ENCODE measurements at places on chromosomes 12 and 14. TPM values are rescaled to one million over a fixed set of nuclear protein-coding genes. Genes with fewer than 3 reads are reported as not detected.

The REC8 gene
- total RNA-seq = 84.2 TPM

The VDR gene
- 0.77 TPM for total RNA-seq

The ART4 gene
- 0.81 TPM for total RNA-seq

DNA sequence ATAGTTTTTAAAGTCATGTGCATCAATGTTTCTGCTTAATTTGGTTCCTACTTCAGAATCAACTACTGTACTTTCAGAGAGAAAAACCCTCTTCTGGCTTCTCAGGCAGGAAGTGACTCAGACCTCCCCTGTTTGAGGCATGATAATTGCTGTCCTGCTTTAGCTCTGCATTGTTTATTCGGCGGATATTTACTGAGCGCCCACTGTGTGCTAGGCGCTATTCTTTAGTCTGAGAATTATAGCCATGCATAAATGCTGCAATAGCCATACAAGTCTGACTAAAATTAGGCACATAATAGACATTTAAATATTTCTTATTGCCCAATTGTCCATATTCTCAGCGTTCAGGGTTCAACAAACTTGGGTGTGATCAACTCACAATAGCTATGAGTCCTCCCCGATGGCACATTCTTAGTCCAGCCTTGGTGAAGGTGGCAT is 6.1 kb upstream of the AMIGO2 start:
- DNase-seq = no peak

- no peak for DNase-seq
These were observed 34.4 kb upstream of the CCNT1 start for GRCh38 chr12:48750769-48751356.

- DNase-seq = no peak
These were observed 86.5 kb downstream of the PPM1H start for GRCh38 chr12:62848418-62848817.

- no peak for DNase-seq
These were observed 4.9 kb downstream of the SH2B3 start for GRCh38 chr12:111410431-111411184.

- DNase-seq = no peak
These were observed 363.1 kb downstream of the LRIG3 start for GRCh38 chr12:58557171-58557570.

GRCh38 chr14:90642244-90642717 is 173.9 kb downstream of the TTC7B start:
- no peak for DNase-seq

DNA sequence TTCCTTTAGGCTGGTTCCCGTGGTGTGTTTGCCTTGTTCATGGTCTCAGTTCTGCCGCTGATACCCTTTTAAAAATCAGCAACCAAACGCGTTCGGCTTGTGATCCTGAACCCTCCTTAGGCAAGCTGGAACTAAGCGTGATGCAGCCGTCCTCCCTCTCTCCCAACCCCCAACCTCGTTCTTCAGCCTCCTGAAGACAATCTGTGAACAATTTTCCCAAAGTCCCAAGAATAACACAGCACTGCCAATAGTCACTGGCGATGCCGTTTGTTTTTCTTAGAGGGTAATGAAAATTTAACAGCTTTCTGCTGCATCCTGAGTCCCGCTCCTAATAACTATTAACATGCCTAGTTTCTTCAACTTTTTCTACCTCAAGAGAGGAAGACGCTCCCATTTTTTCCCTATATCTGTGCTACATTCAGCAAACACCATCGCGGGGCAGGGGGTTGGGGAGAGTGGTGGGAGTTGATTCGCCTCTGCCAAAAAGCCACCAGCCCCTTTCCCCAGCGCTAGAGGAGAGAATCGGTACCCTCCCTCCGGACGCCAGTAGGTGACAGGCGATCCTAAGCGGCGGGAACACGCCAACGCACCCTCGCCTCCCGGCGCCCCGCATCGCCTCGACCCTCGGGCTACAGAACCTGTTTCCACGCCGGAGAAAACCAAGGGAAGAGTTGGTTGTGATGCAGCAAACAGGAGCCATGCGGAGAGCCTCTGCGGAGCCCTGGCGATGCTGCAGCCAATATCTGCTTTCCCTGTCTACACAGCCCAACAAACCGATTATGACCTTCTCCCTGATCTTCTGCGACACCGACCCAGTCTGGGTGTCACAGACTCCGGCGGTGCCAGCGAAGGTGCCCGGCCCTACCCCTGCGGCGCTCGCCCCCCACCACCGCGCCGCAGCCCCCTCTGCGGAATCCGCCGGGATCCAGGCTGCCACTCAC is 752 bp downstream of the PRICKLE1 start:
- DNase-seq = peak; percentile 76

DNA sequence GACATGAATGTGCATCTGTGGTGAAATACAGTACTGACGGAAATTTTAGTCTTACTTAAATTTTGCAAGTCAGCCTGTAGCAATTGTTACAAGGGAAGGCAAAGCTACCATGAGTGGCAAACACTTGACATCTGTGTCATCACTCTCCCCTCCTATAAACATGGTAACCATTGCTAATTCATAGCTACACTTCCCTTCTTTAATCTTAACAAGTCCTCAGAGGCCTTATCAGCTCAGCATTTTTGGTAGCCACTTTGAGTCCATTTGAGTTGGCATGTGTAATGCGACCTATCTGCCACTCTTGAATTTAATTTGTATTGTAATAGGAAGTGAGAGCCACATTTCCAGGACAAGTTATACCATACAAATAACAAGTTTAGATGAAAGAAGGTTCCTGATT is 218.1 kb downstream of the RMST start:
- no peak for DNase-seq
